NCI-H146 (cell line): ENCODE measurements at places on chromosomes 7 and 10.

- no peak for DNase-seq
These were observed 9.9 kb upstream of the CTNNA3 start for GRCh38 chr10:67705921-67706320.

DNA sequence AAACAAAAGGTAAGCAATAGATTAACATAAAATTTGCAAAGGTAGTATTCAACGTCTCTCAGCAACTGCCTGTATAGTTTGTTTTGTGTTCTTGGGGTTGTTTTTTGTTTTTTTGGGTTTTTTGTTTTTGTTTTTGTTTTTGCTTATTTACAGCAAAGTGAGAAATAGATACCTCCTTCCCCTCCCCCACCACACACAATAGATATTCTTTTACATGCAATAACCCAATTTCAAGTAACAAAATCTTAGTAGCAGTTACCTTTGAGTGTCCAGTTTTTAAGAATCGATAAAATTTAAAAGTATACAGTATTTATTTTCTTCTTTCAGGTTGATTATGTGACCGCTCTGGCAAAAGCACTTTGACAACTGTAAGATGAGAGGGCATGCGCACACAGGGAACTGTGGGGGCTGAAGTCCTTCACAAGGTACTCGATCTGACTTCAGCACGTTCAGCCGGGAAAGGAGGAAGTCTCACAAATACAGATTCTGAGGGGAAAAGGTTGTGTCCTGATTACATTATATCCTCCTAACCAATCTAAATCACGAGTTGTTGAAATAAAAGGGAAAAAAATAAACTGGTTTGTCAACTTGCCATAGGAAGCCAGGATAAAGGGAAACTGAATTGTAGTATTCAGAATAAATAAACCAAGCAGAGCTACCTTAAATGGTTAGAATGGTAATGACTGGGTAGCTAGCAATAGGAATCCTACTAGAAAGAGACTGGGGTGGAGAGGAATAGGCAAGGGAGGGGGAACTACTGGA lies 47.8 kb downstream of the CPEB3 start:
- DNase-seq: peak; percentile 85

- no peak for DNase-seq
These were observed 164.1 kb downstream of the PPP1R17 start for GRCh38 chr7:31851119-31851518.

- no peak for DNase-seq
These were observed 163.5 kb downstream of the MBL2 start for GRCh38 chr10:52609071-52609470.

GRCh38 chr10:128237710-128238109 lies 111.5 kb upstream of the MKI67 start:
- no peak for DNase-seq

GRCh38 chr10:132420981-132421846 lies 24.2 kb downstream of the PWWP2B start:
- no peak for DNase-seq

- no peak for DNase-seq
These were observed 58.3 kb downstream of the INPP5A start for GRCh38 chr10:132595854-132596253.

DNA sequence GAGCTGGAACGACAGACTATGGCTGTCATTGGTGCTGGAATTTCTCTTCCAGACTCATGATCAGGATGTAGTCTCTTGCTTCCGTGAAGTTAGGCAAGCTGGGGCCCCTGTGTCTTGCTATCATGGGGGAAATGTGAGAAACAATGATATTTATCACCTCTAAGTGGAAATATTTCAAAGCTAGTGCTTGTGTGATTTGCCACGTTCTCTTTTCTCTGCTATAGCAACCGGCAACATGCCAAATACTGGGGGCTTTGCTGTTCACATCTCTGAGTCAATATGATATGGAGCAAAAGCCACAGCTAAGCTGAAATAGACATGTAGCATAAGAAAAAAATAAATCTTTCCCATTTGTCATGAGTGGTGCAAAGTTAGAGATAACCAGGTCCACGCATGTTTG lies 668.2 kb upstream of the IGFBP3 start:
- no peak for DNase-seq

DNA sequence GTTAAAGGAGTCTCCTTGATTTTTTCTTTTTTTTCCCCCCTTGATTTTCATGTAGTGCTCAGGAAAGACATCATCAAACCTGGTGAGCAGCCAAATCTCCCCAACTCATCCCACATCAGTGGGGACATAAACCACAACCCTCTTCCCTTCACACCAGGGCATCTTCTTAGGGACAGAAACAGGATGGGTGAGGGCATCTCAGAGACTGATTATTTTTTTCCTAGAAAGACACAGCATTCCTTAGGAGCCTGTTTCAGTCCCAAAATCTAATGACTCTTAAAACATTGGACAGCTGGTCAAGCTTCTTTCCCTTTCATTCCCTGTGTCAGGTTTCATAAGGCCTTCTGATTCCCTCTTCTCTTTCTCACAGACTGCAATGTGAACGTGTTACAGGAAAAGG lies 31.5 kb upstream of the GSAP start:
- no peak for DNase-seq

GRCh38 chr7:131027287-131027773 lies 293.3 kb upstream of the KLF14 start:
- no peak for DNase-seq

DNA sequence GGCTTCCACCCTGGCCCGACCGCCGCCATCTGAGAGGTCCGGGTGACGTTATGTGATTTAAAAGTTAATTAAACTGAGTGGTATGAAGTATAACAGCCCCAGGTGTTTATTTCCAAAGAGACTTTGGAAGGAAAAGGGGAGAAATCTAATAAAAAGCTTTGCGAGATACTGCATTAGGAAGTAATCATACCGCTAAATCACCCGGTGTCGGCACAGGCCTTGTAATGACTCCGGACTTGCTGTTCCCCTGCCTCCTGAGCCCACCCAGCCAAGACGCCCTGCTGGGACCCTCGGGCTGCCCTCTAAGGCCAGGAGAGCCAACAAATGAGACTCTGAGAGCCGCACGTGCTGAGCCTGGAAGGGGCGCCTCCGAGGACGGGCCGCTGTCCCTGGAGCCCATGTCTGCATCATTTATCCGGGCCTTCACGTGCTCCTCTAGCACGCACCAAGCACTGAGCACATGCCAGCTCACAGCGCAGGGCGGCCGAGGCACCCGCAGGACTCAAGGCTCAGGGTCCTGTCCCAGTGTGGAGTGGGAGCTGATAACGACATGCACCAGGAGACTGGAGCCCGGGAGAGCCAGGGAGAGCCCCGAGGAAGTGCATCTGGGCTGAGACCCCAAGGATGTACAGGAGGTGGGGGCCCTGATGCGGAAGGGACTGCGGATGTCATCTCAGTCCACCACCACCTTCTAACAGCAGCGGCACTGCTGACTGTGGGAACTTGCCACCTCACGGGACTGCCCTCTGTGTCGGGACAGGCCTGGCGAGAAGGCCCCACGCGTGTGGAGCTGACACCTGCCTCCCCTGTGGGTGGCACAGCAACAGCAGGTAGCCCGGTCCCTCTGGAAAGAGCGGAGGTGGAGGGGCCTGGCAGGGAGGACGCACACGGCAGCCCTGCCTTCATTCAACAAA lies 182.7 kb downstream of the ELFN1 start:
- DNase-seq: no peak

- peak; percentile 72 for DNase-seq
These were observed 91.2 kb upstream of the PARD3 start for GRCh38 chr10:34906067-34906965.

DNA sequence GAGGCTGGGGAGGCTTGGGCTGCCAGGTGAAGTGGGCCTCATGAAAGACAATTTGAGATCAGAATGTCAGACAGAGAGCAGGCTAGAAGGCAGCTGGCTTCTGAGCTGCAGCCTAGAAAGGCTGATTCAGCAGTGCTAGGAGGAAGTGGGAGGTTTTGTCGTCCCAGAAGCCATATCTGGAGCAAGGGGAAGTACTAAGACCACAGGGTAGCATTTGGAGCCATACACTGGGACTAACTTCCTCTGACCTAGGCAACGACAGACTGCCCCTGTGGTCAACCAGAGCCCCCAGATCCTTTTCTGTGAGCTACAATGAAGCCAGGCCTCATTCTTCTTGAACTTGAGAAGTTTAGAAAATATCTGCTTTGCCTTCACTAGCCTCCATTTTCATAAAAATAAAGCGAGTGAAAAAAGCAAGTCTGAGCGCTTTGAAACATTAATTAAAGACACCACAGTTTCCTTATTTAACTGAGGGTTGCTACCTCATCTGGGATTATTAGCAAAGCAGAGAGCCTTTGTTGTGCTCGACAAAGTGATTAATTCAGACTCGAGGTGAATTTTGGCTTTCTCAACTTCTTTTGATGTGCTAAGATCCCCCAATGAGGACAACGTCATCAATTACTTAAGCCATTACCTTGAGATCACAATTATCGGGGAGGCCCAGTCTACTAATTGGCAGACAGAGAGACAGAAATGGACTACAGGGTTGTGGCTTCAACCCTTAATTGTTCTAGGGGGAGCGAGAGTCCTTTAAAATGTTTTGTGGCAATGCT lies 26.6 kb downstream of the TBXAS1 start:
- no peak for DNase-seq

- DNase-seq: no peak
These were observed 65.1 kb downstream of the MET start for GRCh38 chr7:116736927-116737715.

- peak; percentile 61 for DNase-seq
These were observed 22.5 kb downstream of the FAM171A1 start for GRCh38 chr10:15348579-15348978.
